Foreskin keratinocyte (primary cell): ENCODE measurements at places on chromosomes 13 and 19. TPM values are rescaled to one million over a fixed set of nuclear protein-coding genes. Genes with fewer than 3 reads are reported as not detected.
A peak's percentile ranks its signal among the peaks of the same experiment; 100 is the strongest.

Gene EVI5L
- total RNA-seq: 11.4 and 13.7 TPM in 2 replicates

DNA sequence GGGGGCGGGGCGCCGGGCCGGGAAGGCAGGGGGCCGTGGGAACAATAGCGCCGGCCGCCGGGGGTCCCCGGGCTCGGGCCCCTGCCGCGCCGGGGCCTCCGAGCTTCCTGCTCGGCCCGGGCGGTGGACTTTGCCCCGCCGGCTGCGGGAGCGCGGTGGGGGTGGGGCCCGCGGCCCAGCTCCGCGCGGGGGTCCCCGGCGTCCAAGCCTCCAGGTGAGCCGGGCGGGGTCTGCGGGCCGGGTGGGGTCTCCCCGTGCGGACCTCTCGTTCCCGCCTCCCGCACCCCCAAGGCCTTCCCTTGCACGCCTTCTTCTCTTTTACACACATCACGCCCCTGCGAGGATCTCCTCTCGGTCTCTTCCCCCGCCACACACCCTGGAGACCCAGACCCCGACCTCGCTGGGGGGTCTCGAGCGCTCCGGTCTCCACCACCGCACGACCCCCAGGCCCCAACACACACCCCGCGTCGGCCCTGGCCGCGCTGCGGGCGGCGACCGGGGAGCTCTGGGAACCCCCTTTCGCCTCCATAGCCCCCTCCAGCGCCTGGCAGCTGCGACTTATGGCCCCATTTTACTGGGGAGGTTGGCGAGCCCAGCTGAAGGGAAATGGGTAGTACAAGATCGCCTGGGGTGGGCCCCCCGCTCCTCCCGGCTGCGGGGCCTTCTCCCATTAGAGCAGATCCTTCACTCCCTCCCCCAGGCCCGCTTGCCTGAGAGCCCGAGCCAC is 711 bp downstream of the CAMSAP3 start:
- no peak for DNase-seq

GRCh38 chr13:77692746-77693448 is 4.6 kb upstream of the SLAIN1 start:
- DNase-seq: no peak

GRCh38 chr19:39270036-39270871 is 2.1 kb downstream of the IFNL2 start:
- no peak for DNase-seq

DNA sequence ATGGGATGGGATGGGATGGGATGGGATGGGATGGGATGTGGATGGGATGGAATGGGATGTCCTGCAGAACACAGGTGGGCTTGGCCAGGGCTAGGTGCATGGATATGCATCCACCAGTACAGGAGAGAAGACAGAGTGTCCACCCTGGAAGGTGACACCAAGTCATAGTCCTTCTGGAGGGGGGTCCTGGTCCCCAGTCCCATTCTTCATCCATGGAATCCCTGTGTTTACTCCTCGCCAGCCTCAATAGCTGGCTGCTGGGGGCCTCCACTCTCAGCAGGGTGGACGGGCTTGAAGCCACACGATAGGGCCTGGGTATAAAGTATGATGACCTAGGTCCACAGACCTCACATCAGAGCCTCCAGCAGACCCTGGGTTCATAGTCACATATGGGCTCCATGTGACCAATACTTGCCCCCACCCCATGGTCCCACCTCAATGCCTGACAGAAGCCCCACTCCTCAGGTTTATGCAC is 40.1 kb downstream of the RFX2 start:
- no peak for DNase-seq

Gene MYH14
- 0.07 TPM in 1 of 2 replicates, not detected in the other for total RNA-seq

DNA sequence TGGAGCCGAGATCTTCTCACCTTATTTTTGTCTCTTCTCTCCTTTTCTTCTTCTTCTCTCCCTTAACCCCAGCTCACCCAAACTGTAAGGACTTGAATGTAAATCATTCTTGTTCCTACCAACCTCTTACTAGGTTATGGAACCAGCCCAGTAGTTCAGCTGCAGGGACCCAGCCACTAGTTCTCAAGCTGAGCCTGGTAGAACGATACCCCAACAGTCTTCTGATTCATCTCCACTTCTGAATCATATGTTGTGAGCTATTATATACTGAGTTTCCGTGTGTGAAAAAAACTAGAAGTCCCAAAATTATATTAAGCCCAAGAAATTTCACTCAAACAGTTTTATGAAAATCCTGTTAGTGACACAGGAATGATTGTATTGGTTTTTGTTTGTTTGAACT is 67.7 kb downstream of the DCT start:
- DNase-seq: no peak

DNA sequence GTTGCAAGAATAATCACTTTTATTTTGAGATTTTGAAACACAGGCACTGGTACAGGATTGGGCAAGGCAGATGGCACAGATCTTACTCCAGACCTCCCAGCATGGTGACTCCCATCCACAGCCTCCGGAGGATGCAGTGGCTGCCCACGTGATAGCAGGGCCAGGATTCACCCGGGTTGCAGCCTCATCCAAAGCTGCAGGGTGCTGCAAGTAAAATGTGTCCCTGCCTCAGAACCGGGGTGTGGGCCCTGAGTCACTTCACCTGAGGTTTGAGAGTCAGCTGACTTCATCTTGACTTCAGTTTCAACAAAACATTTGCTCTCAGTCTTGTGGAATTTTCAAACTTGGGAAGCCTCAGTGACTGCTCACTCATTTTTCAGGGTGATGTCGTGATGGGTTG is 201.9 kb downstream of the FGF9 start:
- DNase-seq: peak; percentile 36

GRCh38 chr19:55370305-55370988 is at the start of gene IL11:
TSS of gene IL11 (minus strand) at chr19:55370463. CDS start at chr19:55370310, 153 bp downstream.
- DNase-seq: no peak

DNA sequence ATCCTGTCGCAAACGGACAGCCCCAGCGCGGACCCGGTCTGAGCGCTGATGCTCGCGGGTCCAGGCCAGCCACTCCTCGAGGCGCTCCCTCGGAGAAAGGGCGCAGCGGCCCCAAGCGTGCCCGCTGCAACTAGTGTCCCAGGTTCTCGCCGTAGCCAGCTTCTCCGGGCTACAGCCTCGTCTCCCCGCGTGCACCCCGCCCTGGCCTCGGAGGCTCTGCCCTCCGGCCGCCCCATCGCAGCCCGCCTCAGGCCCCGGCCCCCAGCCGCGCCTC is 487 bp downstream of the FLT1 start:
- DNase-seq: peak; percentile 5

Gene KLK8
- total RNA-seq: 88.9 and 91.7 TPM in 2 replicates

DNA sequence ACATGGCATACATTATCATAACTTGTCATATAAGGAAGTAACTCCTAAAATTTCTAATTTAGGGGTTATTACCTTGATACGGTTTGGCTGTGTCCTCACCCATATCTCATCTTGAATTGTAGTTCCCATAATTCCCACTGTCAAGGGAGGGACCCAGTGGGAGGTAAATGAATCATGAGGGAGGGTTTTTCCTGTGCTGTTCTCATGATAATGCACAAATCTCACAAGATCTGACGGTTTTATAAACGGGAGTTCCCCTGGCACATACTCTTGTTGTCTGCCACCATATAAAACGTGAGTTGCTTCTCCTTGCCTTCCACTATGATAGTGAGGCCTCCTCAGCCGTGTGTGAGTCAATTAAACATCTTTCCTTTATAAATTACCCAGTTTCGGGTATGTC is 76.0 kb downstream of the ZDHHC20 start:
- no peak for DNase-seq

- DNase-seq: no peak
Measured at GRCh38 chr19:57302727-57303401, 17.4 kb upstream of the ZNF543 start.

DNA sequence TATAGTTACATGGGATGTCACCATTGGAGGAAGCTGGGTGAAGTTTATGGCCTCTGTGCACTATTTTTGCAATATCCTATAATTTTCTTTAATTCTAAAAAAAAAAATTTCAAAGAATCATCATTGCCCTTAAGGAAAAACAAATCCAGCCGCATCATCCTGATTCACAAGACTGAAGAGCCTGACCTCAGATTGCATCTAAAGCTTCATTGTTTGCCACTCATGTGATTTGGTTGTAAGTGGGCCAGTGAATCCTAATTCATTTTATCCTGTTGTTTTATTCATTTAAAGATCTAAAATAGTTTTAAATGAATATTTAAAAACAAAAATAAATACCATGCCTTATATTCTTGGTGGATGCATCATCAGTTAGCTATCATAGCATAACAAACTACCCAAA is 504.5 kb downstream of the TBC1D4 start:
- DNase-seq: no peak

GRCh38 chr19:28316464-28316863 is 896.5 kb downstream of the UQCRFS1 start:
- no peak for DNase-seq

Gene CD33
- total RNA-seq: not detected in 2 replicates

Gene DPF1
- 3.3 and 3.8 TPM in 2 replicates for total RNA-seq

Gene C13orf46
- total RNA-seq: not detected in 2 replicates

GRCh38 chr13:41960211-41960636 is 685 bp downstream of the VWA8 start:
- DNase-seq: peak; percentile 61

- DNase-seq: no peak
Measured at GRCh38 chr13:92894447-92894846, 332.2 kb upstream of the GPC6 start.

Gene C19orf85
- not detected in 2 replicates for total RNA-seq

Gene SYT3
- not detected in 2 replicates for total RNA-seq

Gene ZNF90
- 6.1 and 7.4 TPM in 2 replicates for total RNA-seq

GRCh38 chr13:113207460-113207859 is 1.0 kb downstream of the PCID2 start:
- DNase-seq: no peak

- DNase-seq: peak; percentile 79
Measured at GRCh38 chr13:73702419-73703071, 431.7 kb downstream of the KLF12 start.

DNA sequence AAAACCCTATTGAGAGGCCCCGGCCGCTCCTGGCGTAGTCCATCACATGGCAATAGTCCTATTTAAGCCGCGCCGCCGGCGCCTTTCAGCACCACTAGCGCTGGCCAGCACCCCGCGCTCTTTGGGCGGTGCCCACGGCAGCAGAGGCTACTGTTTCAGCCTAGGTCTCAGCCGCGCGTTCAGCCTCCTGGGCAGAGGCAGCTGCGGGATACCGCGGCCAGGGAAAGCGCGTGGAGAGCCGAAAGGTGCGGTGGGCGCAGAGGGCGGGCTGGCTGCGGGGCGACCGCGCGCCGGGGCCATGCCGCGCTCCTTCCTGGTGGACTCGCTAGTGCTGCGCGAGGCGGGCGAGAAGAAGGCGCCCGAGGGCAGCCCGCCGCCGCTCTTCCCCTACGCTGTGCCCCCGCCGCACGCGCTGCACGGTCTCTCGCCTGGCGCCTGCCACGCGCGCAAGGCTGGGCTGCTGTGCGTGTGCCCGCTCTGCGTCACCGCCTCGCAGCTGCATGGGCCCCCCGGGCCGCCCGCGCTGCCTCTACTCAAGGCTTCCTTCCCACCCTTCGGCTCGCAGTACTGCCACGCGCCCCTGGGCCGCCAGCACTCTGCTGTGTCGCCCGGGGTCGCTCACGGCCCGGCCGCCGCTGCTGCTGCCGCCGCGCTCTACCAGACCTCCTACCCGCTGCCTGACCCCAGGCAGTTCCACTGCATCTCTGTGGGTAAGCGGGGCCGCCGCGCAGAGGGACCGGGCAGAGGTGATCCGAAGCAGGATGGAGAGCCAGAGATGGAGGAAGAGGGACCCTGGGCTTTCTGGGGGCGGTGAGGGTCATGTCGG is at the start of gene GSX1:
TSS of gene GSX1 (plus strand) at position 91 of the 826 bp plus-strand sequence. CDS start at position 299, 208 bp downstream.
- no peak for DNase-seq

Gene C19orf81
- not detected in 2 replicates for total RNA-seq

Gene BICRA
- total RNA-seq: 3.3 and 3.7 TPM in 2 replicates

DNA sequence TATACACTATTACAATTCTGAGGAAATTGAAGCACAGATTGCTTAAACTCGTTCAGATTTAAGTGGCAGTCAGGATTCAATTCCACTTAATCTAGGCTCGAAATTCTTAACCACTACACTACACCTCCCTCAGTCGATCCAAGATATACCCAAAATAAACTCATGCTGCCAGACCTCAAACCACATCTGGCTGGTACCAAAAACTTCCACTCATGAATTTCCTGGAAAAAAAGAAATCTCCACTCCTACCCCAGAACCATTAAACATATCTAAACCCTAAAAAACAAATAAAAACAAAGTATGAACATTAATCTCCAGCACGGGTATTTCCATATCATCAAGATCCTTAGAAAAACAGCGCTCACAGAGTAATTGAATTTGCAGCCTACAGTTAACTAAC is 1.1 kb downstream of the ZFP30 start:
- DNase-seq: no peak

DNA sequence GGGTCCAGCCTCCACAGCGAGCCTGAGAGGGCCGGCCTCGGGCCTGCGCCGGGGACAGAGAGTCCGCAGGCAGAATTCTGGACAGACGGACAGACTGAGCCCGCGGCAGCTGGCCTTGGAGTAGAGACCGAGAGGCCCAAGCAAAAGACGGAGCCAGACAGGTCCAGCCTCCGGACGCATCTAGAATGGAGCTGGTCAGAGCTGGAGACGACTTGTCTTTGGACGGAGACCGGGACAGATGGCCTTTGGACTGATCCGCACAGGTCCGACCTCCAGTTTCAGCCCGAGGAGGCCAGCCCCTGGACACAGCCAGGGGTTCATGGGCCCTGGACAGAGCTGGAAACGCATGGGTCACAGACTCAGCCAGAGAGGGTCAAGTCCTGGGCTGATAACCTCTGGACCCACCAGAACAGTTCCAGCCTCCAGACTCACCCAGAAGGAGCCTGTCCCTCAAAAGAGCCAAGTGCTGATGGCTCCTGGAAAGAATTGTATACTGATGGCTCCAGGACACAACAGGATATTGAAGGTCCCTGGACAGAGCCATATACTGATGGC is 490 bp downstream of the ITPKC start:
- no peak for DNase-seq

Gene PLK5
- not detected in 2 replicates for total RNA-seq

DNA sequence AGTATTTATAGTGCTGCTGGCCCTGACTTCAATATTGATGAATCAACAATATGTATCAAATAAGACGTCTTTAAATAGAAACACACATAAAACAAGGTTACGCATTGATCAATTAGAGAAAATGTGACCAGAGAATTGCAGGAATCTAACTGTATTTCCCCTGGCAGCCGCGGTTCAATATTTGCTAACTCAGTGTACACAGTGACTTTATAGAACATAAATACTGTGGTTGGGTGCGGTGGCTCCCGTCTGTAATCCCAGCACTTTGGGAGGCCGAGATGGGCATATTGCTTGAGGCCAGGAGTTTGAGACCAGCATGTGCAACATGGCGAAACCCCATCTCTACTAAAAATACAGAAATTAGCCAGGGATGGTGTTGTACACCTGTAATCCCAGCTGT is 22.8 kb upstream of the UPF3A start:
- no peak for DNase-seq

Gene B3GNT3
- 6.5 and 11.5 TPM in 2 replicates for total RNA-seq

- no peak for DNase-seq
Measured at GRCh38 chr19:10631874-10632273, 6.5 kb downstream of the SLC44A2 start.

GRCh38 chr13:106284358-106284757 is 251.1 kb downstream of the EFNB2 start:
- peak; percentile 89 for DNase-seq

- no peak for DNase-seq
Measured at GRCh38 chr13:43573802-43574514, 212.8 kb downstream of the ENOX1 start.

GRCh38 chr19:47253467-47253881 is 2.9 kb upstream of the CCDC9 start:
- peak; percentile 74 for DNase-seq

Gene CAMSAP3
- total RNA-seq: 7.5 and 9.1 TPM in 2 replicates

Gene CEACAM1
- total RNA-seq: 3.0 and 3.7 TPM in 2 replicates

GRCh38 chr13:80342471-80343371 is 1.8 kb upstream of the SPRY2 start:
- no peak for DNase-seq

Gene SHISA7
- not detected in 2 replicates for total RNA-seq

Gene CCNA1
- total RNA-seq: not detected in 2 replicates

GRCh38 chr13:76853481-76853880 is 32.7 kb downstream of the KCTD12 start:
- peak; percentile 37 for DNase-seq
